ENCODE measurements at places on chromosomes 2 and 18.

GRCh38 chr18:69399253-69399652 is 1.4 kb upstream of the DOK6 start:
- DNase-seq, result no peak

DNA sequence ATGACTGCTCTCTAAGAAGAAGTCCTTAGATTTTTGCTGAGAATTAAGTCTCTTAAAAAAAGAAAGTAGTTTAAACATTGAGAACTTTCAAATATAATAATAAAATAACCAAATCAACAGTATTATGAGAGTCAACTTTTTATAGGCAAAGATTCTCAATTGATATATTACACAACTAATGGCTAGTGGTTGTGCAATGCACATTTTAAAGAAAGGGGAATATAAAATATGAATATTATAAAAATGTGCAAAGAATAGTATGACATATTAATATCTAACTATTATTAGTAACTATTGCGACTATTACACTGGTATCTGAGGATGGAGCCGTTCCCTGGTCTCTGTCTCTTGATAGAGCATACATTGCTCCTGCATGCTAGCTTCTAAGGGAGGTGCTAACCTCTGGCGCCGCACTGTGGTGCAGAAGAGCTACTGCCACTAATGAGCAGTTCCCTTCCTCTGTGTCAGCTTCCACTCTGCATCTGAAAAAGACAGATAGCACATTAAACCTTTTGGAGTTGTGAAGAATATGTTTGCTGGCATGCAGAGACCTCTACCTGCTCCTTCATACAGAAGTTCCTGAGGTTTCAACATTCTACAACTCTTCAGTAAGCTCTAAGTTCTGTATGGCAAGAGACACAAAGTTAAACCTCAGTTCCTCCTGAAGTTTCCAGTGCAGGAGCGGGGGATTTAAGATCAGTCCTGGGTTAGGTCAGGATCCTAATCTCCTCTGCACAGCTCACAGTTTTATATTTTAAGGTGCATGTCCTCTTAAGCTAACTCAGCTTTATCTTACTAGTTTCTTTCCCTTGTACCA is 3.5 kb upstream of the SLC9A2 start:
- DNase-seq, result peak; percentile 20

DNA sequence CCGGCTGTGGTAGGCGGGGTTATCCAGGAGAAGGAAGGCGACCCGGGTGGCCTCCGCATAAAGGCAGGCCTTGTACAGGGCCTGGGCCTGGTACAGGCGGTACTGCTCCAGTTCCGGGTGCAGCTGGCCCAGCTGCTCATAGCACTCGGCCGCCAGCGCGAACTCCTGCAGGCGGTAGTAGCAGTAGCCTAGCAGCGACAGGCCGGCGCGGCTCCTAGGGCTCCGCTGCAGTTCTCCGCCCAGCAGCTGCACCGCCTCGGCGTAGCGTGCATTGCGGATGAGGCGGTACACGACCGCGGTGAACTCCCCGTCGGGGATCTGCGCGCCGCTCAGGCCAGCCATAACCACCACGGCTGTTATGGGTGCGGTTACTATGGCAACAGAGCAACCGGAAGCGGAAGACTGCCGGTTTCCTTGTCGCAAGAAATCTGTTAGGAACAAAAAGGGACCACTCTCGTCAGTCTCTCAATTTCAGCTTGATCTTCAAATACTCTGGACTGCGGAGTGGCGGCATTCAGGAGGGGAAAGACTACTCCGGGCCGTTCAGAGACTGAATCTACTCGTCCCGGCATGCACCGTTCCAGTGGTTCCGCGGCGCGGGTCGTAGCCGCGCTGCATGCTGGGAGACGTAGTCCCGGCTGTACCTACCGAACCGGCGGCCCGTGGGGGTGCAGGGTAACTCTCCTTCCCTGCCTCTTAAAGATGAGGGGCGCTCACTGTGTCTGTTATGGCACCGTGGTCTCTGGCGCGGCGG is 160.0 kb downstream of the AGPS start:
- DNase-seq, result peak; percentile 90

GRCh38 chr18:80188643-80189530 is 58.4 kb downstream of the PARD6G start:
- no peak for DNase-seq

DNA sequence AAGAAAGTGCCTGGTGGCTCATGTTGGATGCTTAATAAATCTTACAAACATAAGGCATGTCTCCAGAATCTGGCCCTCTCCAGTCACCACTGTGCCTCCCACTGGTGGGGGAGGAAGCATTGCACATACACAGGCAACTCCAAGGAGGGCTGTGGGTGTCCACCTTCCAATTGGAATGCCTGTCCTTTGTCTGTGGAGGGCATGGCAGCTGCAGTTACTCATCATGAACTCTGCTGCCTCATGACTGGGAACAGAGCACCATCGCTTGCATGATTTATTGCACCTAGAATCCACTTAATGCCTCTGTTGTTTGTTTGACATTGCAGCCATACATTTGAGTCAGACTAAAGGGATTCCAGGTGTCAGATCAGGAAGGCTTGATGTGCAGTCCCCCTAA is 278.9 kb downstream of the PRKCE start:
- no peak for DNase-seq

DNA sequence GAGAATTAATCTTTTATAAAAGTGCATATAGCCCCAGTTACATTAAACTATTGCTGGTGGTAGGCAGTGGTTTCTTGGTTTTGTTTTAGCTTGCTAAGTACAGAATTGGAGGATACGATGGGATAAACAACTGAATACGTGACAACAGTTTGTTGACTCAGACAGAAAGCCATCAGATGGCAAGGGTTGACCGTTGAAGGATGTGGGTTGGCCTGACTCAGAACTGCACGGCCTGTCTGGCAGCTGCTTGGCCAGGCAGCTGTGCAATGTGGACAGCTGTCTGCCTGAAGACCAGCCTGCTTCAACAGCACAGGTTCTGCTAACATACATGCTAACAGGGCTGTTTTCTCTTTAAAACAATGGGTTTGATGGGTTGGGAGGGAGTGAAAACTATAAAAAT is 46.6 kb downstream of the PRKRA start:
- DNase-seq, result no peak

DNA sequence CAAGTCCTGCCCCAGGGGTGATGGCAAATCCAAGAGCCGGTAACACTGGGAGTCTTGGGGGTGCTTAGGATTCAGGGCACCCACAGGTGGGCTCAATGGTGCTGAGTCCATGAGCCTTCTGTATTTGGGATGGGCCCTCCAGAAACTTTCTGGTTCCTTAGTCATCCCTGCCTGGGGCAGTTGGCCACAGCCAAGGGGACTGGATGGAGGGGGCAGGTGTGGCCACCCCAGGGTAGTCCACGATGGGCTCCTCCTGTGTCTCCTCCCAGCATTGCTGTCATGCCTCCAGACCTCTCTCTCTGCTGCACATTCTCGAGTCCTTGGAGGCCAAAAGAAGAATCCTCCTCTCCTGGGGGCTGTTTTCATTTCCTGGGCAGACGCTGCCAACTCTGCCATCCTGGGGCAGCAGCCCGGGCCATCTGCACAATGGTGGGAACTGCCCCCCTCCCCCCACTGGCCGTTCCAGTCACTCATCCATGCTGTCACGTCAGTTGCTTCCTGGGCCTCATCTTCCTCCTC is 158.0 kb upstream of the TWIST2 start:
- no peak for DNase-seq

DNA sequence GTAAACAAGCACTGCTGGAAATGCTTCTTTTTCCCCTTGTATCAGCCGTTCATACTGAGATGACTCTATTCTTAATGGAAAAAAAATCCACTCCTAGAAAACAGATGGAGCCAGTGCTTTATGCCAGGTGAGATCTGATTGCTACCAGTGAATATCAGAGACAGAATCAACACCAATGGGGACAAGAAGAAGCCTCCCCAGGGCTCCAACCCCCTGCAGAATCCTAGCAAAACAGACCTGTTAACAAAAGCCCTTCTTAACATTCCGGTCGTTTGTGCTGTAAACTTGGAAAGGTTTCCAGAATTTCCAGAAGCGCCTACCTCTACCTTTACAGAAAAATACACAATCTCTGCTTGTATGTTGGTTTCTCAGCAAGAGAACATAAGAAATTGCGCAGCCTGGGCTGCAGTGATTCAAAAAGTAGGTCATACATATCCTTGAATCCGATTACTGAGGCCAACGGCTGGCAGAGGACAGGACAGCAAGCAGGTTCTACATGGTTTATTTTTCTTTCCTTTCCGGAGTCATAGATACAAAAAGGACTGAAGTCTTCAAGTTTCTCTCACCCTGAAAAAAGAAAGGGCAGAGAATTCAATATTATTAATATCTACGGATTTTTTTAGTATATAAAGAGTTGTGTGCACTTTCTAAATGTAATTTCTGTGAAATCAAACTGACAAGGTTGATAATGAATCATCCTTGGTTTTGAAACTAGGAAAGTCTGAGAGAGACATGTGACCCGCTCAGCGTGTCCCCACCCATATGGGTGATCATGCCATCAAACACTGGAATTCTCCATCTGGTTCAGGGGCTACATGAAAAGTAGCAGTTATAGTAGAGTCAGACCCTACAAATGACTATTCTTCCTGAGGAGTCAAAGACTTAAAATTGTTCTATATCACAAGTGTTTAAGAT is 266.7 kb upstream of the MGAT5 start:
- no peak for DNase-seq

DNA sequence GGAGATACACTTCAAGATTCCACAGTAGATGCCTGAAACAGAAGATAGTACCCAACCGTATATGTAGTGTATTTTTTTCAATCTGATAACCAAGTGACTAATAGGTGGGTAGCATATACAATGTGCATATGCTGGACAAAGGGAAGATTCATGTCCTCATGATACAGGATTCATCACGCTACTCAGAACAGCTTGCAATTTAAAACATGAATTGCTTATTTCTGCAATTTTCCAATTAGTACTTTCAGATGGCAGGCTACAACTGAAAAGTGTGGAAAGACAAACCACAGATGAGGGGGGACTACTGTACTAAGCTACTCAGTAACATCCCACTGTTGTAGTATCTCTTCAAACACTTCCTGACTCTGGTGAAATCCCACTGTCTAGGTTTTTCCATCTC is 3.7 kb downstream of the IER3IP1 start:
- no peak for DNase-seq

GRCh38 chr18:11500153-11501122 is 109.0 kb upstream of the SLC35G4 start:
- no peak for DNase-seq

- no peak for DNase-seq
Observed at GRCh38 chr2:150479075-150479915, 8.2 kb downstream of the RND3 start.
